Osteocyte (in vitro differentiated cells): ENCODE measurements at places on chromosomes 5 and 9. TPM values are rescaled to one million over a fixed set of nuclear protein-coding genes. Genes with fewer than 3 reads are reported as not detected.
A peak's percentile ranks its signal among the peaks of the same experiment; 100 is the strongest.

The AFF4 gene
- total RNA-seq: 106 and 114 TPM in 2 replicates

The TMEM174 gene
- total RNA-seq: not detected in 2 replicates

The GPR151 gene
- total RNA-seq: not detected in 2 replicates

DNA sequence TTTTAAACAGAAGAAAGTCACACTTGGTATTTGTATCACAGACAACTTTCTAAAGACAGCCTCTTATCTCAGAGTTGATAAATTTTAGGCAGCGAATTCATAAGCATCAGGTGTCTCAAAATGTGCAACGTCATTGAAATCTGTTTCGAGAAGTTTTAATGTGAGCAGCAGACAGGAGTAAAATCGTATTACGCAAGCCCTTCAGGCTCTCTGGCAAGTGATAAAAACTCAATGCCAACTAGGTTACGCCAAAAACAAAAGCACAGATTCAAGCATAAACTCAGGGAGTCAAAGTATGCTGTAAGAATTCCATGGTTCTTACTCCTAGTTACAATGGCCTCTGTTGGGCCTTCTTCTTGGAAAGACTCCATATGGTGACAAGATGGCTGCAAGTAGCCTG lies 244.7 kb downstream of the SEMA5A start:
- no peak overlapping the region for H3K27ac ChIP-seq
- no peaks in the 10 kb centered on the region for H3K27me3 ChIP-seq
- H3K4me3 ChIP-seq: no peak overlapping the region

- H3K36me3 ChIP-seq: peaks cover 34% of the 10 kb centered on the region
- no peaks in the 10 kb centered on the region for H3K27me3 ChIP-seq
- H3K27ac ChIP-seq: peak overlapping the region; percentile 18
- no peak for DNase-seq
Measured at GRCh38 chr9:137556069-137556838, 4.6 kb downstream of the MRPL41 start.
